Heart right ventricle (tissue), 16 donors: ENCODE measurements at places on chromosomes 3 and 15. TPM values are rescaled to one million over a fixed set of nuclear protein-coding genes. Genes with fewer than 3 reads are reported as not detected.

The VEPH1 gene
- total RNA-seq = 0.69 TPM

The GATA2 gene
- 11.0 TPM for total RNA-seq

The TRAIP gene
- total RNA-seq = 0.20 TPM

- H3K27ac ChIP-seq = no peak overlapping the region
- no peak for DNase-seq
- no peak overlapping the region for H3K4me3 ChIP-seq
- H3K4me1 ChIP-seq = no peaks in the 10 kb centered on the region
- no peaks in the 10 kb centered on the region for H3K27me3 ChIP-seq
- no peaks in the 10 kb centered on the region for H3K36me3 ChIP-seq
Measured at GRCh38 chr3:96869316-96869715, 54.9 kb downstream of the EPHA6 start.

DNA sequence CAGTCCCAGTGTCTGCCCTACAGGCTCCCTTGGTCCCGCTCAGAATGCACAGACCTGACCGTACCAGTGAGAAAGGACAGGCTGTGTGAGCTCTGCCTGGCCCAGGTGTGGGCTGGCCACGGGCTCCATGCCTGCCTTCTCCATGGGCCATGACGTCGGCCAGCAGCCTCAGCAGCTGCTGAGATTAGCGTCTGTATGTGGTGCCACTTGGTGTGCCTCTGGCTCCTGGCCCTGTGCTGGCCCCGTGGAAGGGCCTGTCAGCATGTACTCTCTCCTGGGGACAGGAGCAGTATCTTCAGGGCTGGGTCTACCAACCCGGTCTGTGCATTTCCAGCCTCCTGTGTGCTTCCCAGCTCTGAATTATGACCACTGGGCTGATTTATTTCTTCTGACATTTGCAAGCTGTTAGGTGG, 25.7 kb downstream of the KLF13 start:
- peaks cover 77% of the 10 kb centered on the region for H3K4me1 ChIP-seq
- no peak overlapping the region for H3K4me3 ChIP-seq
- DNase-seq = peak; percentile 71
- no peaks in the 10 kb centered on the region for H3K27me3 ChIP-seq
- peak overlapping the region; percentile 97 for H3K27ac ChIP-seq

- H3K36me3 ChIP-seq = peaks cover 10% of the 10 kb centered on the region
- peaks cover 15% of the 10 kb centered on the region for H3K4me1 ChIP-seq
- H3K27ac ChIP-seq = no peak overlapping the region
Measured at GRCh38 chr3:25585361-25586166, 79.1 kb downstream of the TOP2B start.

GRCh38 chr3:124519591-124520194, 210.6 kb upstream of the UMPS start:
- H3K4me3 ChIP-seq = no peak overlapping the region
- no peaks in the 10 kb centered on the region for H3K27me3 ChIP-seq
- no peaks in the 10 kb centered on the region for H3K4me1 ChIP-seq

GRCh38 chr3:71226565-71227269, 356.8 kb downstream of the FOXP1 start:
- peaks cover 16% of the 10 kb centered on the region for H3K4me1 ChIP-seq
- peak overlapping the region; percentile 65 for H3K27ac ChIP-seq
- no peaks in the 10 kb centered on the region for H3K36me3 ChIP-seq

DNA sequence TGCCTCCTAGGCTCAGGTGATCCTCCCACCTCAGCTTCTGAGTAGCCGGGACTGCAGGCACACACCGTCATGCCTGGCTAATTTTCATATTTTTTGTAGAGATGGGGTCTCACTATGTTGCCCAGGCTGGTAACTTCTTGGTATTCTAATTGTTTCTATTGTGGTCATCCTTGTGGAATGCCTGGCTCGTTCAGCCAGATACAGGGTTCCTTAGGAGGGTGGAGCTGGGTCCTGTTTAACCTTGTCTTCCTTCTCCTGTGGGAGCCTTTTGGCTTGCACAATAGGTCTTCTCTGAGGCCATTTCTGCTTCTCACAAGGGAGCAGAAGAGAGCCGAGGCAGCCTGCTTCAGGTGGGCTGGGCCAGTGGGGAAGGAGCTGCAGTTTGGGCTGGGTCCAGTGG, 15.7 kb downstream of the PLEKHO2 start:
- H3K4me3 ChIP-seq = no peak overlapping the region
- H3K27me3 ChIP-seq = no peaks in the 10 kb centered on the region
- H3K27ac ChIP-seq = peak overlapping the region; percentile 63
- no peak for DNase-seq
- H3K4me1 ChIP-seq = peaks cover 74% of the 10 kb centered on the region

GRCh38 chr15:86797135-86797534, 717.5 kb downstream of the AGBL1 start:
- no peak overlapping the region for H3K27ac ChIP-seq
- no peaks in the 10 kb centered on the region for H3K4me1 ChIP-seq
- no peaks in the 10 kb centered on the region for H3K36me3 ChIP-seq
- no peak for DNase-seq
- H3K4me3 ChIP-seq = no peak overlapping the region

DNA sequence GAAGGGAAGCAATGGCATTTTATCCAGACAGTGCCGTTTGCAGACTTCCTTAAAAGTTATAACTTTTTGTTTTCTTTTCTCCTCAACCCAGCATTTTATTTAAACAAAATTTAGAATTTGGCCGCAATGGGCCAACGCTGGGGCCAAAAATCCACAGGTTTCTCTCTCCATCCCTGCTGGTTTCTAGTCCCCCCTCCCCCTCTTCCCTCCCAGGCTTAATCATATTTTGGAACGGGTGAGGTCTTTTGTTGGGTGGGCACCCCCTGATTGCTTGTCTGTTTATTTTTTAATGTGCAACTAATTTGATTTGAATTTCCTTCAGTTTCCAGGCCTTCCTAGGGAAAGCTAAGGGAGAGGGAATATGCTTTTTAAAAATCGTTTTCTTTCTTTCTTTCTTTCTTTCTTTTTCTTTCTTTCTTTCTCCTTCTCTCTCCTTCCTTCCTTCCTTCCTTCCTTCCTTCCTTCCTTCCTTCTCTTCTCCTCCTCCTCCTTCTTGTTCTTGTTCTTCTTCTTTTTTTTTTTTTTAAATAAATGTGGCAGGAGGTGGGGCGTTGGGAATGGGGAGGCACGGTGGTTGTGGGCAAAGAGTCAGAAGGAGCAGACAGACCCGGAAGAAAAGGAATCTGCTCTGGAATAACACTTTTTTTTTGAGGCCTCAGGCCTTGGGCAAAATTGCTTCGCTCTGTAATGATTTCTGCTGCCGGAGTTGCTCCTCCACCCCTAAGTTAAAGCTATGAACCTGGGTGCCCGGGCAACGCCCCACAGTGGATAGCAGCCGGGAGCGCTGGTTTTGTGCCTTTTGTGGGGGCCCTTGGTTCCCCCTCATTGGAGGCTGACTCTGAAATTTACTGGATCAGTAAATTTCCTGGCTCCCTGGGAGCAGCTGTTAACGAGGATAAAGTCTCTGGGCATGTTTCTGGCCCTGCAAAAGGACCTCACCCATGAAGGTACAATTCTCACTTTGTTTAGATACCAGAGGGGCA, 1.9 kb downstream of the FNDC3B start:
- H3K36me3 ChIP-seq = peaks cover 4% of the 10 kb centered on the region
- peaks cover 45% of the 10 kb centered on the region for H3K4me1 ChIP-seq
- peak overlapping the region; percentile 100 for H3K27ac ChIP-seq
- H3K4me3 ChIP-seq = peak overlapping the region; percentile 93
- no peak for DNase-seq

DNA sequence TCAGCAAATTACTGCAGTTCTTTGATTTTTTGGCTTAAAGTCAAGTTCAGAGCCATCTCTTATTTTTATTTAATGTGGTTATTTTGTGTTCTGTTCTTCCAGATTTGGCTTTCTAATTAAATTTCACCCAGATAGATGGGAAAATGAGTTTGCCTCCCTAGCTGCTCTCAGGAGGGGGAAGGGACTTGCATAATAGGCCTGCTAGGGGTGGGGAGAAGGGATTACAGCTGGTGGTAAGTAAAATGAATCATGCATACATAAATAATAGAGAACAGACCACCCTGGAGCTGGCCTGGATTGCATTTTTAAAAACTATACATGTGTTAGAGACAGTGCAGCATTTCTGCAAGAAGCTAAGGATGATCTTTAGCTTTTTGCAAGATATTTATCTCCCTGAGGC, 3.9 kb upstream of the PXYLP1 start:
- no peak overlapping the region for H3K27ac ChIP-seq
- peaks cover 5% of the 10 kb centered on the region for H3K4me1 ChIP-seq
- H3K4me3 ChIP-seq = no peak overlapping the region
- H3K27me3 ChIP-seq = no peaks in the 10 kb centered on the region
- no peaks in the 10 kb centered on the region for H3K36me3 ChIP-seq
- DNase-seq = no peak
